NCI-H1930 (cell line): ENCODE measurements at places on chromosomes 1 and 21.

DNA sequence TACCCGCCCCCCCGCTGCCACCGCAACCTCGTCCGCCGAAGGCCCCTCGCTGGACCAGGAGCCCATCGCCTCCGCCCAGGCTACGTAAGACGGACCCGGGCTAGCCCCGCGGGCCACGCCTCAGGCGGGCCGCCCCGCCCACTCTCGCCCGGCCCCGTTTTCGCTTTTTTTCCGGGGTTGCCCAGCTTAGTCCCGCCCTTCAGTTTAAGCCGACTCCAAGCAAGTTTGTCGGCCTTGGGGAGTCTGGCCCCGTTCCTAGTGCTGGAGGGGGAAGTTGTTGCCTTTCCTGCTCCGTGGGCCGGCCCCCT, 3.0 kb downstream of the RUSC1 start:
- peak; percentile 80 for DNase-seq

- DNase-seq: peak; percentile 80
Observed at GRCh38 chr1:2049718-2050431, at the start of gene PRKCZ. PRKCZ (plus strand) TSS chr1:2050411; CDS start chr1:2050631, 220 bp downstream.

DNA sequence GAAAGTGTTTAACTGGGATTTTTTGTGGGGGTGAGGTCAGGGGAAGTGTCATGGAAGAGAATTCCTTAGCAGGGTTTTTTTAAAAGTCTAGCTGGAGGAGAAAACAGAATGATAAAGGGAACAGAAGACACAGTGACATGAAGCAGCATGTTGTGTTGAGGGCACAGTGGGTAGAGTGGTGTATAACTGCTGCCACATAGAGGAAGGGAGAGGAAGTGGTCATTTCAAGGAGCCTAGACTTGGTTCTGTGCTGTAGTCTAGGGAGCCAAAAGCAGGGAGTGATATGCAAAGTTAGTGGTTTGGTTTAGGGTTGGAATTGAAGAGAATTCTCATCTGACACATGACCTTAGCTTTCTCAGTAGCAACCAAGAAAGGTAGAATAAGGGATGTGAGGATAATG, 10.2 kb downstream of the EEIG2 start:
- no peak for DNase-seq

DNA sequence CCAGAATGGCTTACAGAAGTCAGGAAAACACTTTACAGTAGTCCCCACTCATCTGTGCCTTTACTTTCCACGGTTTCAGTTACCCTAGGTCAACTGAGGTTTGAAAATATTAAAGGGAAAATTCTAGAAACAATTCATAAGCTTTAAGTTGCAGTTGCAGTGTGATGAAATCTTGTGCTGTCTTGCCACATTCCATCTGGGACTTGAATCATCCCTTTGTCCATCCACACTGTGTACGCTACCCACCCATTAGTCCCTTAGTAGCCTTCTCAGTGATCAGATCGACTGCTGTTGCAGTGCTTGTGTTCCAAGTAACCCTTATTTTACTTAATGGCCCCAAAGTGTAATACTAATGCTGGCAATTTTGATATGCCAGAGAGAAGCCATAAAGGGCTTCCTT, 30.5 kb downstream of the ZCCHC17 start:
- no peak for DNase-seq

DNA sequence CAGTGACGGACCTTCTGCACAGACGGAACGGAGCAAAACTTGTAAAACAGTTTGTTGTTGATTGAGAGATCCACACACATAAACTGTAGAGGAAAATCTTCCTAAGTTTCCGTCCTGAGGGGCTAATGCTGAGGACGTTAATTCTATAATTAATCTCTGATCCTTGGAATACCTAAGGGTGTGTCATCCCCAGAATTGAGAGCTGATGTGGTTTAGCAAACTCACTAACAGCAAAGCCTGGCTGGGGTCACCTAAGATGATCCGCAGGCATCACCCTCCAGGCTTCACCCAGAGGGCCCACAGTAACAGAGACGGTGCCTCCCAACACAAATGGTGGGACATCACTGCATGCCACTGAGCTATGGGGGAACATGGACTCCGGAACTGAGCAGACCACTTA, 97.5 kb downstream of the SMYD2 start:
- DNase-seq: no peak
